ENCODE measurements at places on chromosomes 2 and 18.
A peak's percentile ranks its signal among the peaks of the same experiment; 100 is the strongest.

- peak; percentile 38 for DNase-seq
These were observed 155.1 kb upstream of the RASGRP3 start for GRCh38 chr2:33321236-33321771.

GRCh38 chr2:32478889-32479620, 122.2 kb downstream of the BIRC6 start:
- DNase-seq, result no peak

GRCh38 chr2:26072925-26073768, 39.3 kb downstream of the RAB10 start:
- no peak for DNase-seq

DNA sequence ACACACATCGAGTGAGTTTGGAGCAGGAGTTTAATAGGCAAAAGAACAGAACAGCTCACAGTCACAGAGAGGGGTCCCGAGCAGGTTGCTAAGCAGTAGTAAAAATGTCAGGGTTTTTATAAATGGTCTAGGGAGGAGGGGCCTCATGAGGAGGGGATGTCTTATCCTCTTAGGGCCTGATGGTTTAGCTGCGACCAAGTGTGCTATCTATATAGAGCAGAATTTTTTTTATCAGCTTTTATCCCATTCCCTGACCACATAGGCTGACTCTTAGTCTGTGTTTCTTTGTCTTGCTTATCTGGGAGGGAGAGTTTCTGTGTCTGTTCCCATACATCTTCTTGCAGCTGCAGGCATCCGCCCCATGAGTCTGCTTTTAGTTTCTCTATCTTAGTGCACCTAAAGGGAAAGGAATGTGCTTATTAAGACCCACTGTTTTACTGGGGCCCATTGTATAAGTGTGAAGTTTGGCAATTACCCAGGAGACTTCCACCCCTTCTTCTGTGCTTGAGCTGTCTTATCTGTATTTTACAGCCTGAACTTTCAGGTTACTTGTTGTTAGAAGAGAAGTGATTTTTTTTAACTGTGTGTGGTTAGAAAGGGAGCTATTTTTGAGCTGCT, 30.4 kb upstream of the GMCL1 start:
- peak; percentile 73 for DNase-seq
